ENCODE measurements at places on chromosomes 2 and 18.

GRCh38 chr2:20410556-20411277 lies 36.2 kb upstream of the RHOB start:
- DNase-seq = no peak

DNA sequence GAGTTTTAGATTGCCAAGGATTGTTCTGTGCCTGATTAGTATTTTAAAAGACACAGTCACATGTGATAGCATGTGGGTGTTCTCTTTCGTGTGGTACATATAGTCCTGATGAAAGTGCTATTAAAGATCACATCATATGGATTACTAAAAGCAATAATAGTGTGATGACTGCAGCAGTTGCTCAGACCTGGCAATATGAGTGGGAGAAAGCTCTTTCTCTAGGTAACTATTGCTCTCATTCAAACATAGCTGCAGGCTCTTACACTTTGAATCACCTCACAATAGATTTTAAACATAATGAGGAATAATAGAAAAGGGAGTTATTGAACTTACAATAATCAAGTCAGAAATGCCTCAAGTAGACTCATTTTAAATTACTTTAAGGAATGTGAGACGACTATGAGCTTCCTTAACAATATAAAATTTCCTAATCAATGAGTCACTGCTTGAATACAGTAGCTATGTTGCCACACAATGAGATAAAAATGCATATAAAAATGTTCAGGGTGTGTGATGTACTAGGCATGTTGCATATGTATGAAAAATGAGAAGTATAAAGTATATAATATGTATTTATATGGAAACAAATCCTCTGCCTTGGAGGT lies 452.1 kb downstream of the TMX3 start:
- DNase-seq = no peak

DNA sequence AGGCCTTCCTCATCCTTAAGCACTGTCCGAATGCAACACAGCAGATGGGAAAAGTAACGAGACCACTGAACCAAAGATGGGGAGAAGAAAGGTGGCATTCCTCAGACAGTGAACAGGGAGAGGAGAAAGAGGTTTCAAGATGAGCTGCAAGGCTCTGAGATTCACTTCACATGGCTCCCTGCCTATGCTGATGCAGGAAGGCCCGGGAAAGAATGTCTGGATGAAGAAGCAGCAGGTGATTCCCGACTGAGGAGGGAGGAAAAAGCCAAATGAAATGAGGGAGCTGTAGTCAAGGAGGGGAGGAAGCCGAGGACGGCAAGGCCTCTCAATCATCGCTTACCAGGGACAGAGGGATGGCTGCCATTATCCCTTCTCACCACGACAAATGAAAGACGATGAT lies 98.5 kb upstream of the BOD1L2 start:
- no peak for DNase-seq

DNA sequence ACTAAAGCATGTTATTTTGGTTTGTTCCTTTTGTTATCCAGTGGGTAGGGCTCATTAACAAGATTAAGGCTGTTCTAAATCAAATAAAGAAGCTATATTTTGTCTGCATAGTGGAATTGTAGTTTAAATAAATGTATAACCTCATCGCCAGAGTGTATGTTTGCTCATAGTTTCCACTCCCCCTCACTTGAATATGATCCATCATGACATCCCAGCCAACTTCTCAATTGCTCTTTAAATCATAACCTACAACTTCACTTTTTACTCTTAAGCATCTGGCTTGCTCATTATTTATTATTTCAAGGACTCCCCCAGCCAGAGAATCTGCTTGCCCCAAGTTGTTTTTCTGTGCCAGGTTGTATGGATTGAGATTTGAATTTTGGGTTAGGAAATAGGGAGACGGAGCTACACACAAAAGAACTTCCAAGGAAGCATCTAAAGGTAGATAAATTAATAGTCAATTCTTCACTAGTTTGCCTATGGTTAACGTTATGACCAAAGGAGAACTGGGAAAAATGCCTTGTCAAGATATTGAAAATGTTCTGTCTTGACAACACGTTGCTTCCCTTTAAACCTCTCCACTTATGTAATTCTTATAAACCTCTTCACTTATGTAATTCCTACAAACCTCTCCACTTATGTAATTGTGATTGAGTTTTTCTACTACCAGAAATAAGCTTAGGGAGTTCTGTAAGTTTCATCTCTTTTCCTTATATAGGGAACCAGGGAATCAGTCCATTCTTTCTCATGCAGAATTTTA lies 55.4 kb upstream of the UPP2 start:
- DNase-seq = no peak

GRCh38 chr2:104118889-104119288 lies 735.0 kb upstream of the POU3F3 start:
- no peak for DNase-seq

DNA sequence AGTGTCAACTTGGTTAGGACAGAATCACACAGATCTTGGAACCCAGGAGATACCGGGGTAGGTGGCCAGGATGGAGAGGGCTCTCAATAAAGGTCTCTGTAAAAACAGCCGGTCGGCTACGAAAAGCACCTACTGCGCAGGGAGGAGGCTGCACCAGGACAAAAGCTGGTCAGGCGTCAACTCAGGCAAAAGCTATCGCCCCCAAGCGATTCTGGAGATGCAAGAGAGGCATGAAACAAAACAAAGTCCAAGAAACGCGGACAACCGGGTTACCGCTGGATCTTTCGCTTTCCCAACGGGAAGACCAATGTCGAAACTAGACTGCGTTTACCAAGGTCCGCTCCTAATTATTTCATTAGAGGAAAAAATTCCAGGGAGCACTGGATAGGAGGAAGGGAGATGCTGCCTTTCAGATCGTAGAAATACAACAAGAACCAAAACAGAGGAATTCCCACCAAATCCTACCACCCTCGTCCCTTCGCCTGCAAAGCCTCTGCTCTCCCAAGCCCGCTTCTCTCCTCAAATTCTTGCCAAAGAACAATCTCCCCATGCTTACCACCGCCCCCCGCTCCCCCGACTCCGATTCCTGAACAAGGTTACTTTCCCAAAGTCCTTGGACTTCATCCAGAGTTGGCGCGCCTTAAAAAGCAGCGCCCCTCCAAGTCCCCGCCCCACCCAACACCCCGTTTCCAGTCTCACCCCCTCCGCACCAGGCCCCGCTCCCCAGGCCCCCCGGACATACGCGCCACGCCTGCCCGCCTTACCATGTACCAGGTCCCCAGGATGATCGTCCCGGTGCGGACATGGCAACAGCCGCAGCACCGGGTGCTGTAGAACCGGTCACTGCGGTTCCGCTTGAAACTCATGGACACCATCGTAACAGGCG lies 539 bp downstream of the LAPTM4A start:
- peak; percentile 37 for DNase-seq
